ENCODE measurements at places on chromosomes 5 and 9. TPM values are rescaled to one million over a fixed set of nuclear protein-coding genes. Genes with fewer than 3 reads are reported as not detected.

DNA sequence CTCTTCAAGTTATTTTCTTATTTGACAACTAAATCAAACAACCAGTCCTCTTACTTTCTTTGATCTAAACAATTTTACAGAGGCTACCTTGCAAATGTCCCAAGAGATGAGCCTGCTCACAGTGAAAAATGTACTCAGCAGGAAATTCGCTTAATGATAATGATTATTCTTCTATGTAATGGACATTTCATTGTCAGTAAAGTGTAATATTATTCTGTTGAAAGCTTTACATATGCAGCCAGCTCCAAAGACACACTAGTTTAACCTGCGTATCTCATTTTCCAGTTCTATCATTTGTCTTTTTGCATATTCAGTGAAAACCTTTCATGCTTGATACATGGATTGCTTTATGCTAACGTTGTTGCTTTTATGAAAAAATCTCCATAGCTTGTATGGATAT lies 758.7 kb upstream of the ZNF608 start:
- H3K4me1 ChIP-seq, result no peaks in the 10 kb centered on the region
- H3K4me3 ChIP-seq, result no peak overlapping the region
- DNase-seq, result no peak
- H3K27me3 ChIP-seq, result no peaks in the 10 kb centered on the region
- no peak overlapping the region for H3K27ac ChIP-seq
- no peaks in the 10 kb centered on the region for H3K36me3 ChIP-seq

- H3K27ac ChIP-seq, result no peak overlapping the region
- H3K4me3 ChIP-seq, result no peak overlapping the region
- H3K27me3 ChIP-seq, result no peaks in the 10 kb centered on the region
- no peaks in the 10 kb centered on the region for H3K36me3 ChIP-seq
Observed at GRCh38 chr5:156149213-156149612, 177.8 kb upstream of the SGCD start.

DNA sequence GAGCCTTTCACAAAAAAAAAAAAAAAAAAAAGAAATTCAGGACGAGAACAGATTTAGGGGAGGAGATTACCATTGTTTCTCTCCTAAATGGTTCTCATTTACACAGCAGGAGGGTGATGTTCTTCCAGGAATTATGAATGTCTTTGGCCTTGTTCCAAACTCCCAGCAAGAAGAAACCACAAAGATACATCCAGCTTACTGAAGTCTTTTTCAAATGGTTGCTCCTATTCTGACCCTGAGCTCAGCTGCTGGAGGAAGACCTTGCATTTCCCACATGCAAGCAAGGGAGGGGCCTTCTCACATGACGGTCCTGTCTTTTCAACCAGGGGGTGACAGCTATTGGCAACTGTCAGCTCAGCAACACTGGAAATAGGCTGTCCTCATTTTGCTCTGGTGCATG lies 203.0 kb upstream of the VLDLR start:
- H3K27ac ChIP-seq, result no peak overlapping the region
- no peaks in the 10 kb centered on the region for H3K36me3 ChIP-seq
- peak; percentile 75 for DNase-seq
- no peak overlapping the region for H3K4me3 ChIP-seq
- peaks cover 6% of the 10 kb centered on the region for H3K4me1 ChIP-seq

The KCTD16 gene
- 0.20 TPM for total RNA-seq

GRCh38 chr5:137836298-137836697 lies 31.4 kb upstream of the MYOT start:
- no peak overlapping the region for H3K4me3 ChIP-seq
- peaks cover 11% of the 10 kb centered on the region for H3K4me1 ChIP-seq
- H3K27ac ChIP-seq, result no peak overlapping the region
- H3K27me3 ChIP-seq, result peaks cover 17% of the 10 kb centered on the region
- no peak for DNase-seq

DNA sequence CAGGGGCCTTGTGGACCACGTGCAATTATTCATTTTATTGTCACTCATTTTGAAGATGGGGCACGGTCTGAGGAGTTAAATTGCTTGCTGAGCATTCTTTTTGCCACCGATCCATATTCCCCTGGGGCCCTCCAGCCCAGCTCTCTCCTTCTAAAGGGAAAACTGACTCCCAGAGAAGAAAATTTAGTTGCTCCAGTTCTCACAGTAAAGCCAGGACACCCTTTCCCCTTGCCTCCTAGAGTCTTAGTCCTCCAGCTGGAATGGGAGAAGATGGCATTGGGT lies 1.0 kb upstream of the PANK3 start:
- peaks cover 25% of the 10 kb centered on the region for H3K4me1 ChIP-seq
- no peaks in the 10 kb centered on the region for H3K36me3 ChIP-seq
- peak overlapping the region; percentile 83 for H3K4me3 ChIP-seq
- H3K27me3 ChIP-seq, result no peaks in the 10 kb centered on the region
- no peak for DNase-seq

DNA sequence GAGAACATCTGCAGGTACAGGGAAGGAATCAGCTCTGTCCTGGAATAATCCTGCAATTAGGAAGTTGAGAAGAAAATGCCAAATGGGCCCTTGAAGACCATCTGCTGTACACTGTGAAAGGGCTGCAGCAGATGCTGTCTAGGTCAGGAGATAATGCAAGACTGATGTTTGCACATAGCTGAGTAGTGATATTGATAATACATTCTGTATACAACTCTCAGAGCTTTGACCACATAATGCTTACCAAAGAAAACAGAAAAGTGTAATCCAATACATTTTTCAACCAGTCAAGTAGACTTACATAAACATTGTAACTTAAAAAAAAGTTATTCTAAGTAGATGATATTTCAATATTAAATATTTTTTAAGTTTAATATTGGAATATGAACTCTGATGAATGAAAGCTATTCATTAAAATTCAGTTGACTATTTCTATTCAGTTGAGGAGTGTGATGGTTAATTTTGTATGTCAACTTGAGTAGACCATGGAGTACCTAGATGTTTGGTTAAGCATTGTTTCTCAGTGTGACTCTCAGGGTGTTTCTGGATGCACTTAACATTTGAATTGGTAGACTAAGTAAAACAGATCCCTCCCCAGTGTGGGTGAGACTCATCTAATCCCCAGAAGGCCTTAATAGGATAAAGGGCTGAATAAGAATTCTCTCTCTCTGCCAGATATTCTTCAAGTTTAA lies 380.1 kb upstream of the PRR16 start:
- no peak for DNase-seq
- no peaks in the 10 kb centered on the region for H3K27me3 ChIP-seq
- no peak overlapping the region for H3K4me3 ChIP-seq
- no peak overlapping the region for H3K27ac ChIP-seq
- H3K4me1 ChIP-seq, result no peaks in the 10 kb centered on the region
- H3K36me3 ChIP-seq, result no peaks in the 10 kb centered on the region

- no peaks in the 10 kb centered on the region for H3K36me3 ChIP-seq
- H3K4me1 ChIP-seq, result no peaks in the 10 kb centered on the region
- H3K27me3 ChIP-seq, result no peaks in the 10 kb centered on the region
- H3K27ac ChIP-seq, result no peak overlapping the region
Observed at GRCh38 chr5:9533562-9534364, 12.1 kb downstream of the SEMA5A start.

- H3K27ac ChIP-seq, result no peak overlapping the region
- H3K4me3 ChIP-seq, result no peak overlapping the region
- H3K36me3 ChIP-seq, result peaks cover 5% of the 10 kb centered on the region
- H3K27me3 ChIP-seq, result peaks cover 57% of the 10 kb centered on the region
- no peaks in the 10 kb centered on the region for H3K4me1 ChIP-seq
- no peak for DNase-seq
Observed at GRCh38 chr5:6392561-6392960, 14.2 kb upstream of the MED10 start.

DNA sequence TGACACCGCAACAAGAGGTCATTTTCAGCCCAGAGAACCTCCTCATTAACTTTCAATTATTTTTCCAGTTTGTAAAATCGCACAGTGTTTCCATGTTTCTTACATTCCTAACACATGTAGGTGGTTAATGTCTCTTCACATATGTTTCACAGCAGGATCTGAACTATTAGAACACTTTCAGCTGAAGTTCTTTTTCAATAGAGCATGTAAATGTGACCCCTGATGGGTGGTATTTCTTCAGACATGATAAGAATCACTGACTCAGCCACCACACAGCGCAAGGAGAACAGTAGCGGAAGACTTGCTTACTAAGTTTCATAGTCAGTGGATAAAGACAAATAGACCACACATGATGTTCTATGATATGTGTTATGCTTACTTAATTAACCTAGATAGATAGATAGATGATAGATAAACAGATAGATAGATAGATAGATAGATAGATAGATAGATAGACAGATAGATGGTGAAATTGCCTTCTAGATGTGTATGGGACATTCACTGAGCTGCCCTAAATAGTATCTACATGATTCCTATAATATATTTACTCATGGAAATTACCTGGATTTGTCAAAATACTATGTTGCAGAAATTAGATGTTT lies 1992.1 kb upstream of the NUDT12 start:
- H3K4me3 ChIP-seq, result no peak overlapping the region
- H3K36me3 ChIP-seq, result no peaks in the 10 kb centered on the region
- H3K27me3 ChIP-seq, result no peaks in the 10 kb centered on the region
- DNase-seq, result no peak
- H3K4me1 ChIP-seq, result no peaks in the 10 kb centered on the region
- no peak overlapping the region for H3K27ac ChIP-seq

- peaks cover 5% of the 10 kb centered on the region for H3K36me3 ChIP-seq
- no peak overlapping the region for H3K4me3 ChIP-seq
- H3K27ac ChIP-seq, result no peak overlapping the region
- peaks cover 18% of the 10 kb centered on the region for H3K4me1 ChIP-seq
- no peaks in the 10 kb centered on the region for H3K27me3 ChIP-seq
Observed at GRCh38 chr5:137575847-137576246, 76.7 kb upstream of the SPOCK1 start.

The CD14 gene
- 2.2 TPM for total RNA-seq

The DDX4 gene
- total RNA-seq, result not detected

DNA sequence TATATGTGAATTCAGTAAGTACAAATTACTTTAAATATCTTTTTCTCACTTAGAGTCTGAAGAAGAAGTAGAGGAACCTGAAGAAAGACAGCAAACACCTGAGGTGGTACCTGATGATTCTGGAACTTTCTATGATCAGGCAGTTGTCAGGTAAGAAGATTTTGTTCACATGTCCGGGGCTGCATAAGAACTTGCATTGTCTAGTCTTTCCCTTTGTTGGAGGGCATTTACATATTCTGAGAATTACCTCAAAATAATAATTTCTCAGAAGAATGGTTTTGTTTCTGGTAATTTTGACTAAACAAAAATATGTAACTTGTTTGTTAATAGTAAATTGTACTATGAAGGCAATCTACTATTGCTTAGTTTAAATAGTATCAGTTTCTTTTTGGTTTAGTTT lies 23.7 kb downstream of the G3BP1 start:
- no peak overlapping the region for H3K4me3 ChIP-seq
- no peak overlapping the region for H3K27ac ChIP-seq
- H3K27me3 ChIP-seq, result no peaks in the 10 kb centered on the region
- peaks cover 16% of the 10 kb centered on the region for H3K4me1 ChIP-seq
- peaks cover 100% of the 10 kb centered on the region for H3K36me3 ChIP-seq

- H3K36me3 ChIP-seq, result no peaks in the 10 kb centered on the region
- no peaks in the 10 kb centered on the region for H3K4me1 ChIP-seq
- H3K27ac ChIP-seq, result no peak overlapping the region
- DNase-seq, result no peak
- H3K27me3 ChIP-seq, result no peaks in the 10 kb centered on the region
Observed at GRCh38 chr5:78771260-78772205, 123.0 kb upstream of the LHFPL2 start.

DNA sequence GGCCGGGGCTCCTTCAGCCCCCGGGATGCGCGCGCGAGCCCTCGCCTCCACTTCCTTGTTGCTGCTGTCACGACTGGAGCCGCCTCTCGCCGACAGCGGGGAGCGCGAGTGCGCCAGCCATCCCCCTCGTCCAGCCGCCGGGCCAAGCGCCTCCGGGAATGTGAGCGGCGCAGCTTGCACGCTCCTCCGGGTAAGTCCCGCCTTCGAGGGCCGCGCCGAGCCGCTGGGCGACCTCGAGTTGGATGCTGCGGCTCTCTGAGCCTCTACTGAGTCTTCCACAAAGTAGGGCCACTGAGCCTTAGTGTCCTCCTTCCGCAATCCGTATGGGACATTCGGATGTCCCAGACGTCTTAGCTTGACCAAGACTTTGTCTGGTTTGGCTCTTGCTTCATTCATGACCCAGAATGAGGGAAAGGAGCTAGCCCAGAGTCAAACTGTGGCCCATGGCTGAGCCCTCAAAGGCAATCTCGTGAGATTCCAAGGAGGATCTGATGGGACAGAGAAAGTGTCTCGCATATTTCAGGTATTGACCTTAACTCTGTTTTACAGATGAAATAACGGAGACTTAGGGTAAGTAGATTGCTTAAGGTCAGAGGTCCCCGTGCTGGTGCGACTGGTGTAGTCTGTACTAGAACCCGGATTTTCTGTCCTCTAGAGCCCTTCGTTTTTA lies 586 bp downstream of the HMGXB3 start:
- DNase-seq, result peak; percentile 53
- H3K27ac ChIP-seq, result peak overlapping the region; percentile 95
- no peaks in the 10 kb centered on the region for H3K27me3 ChIP-seq
- H3K4me1 ChIP-seq, result peaks cover 43% of the 10 kb centered on the region
- peaks cover 44% of the 10 kb centered on the region for H3K36me3 ChIP-seq

GRCh38 chr9:129836311-129837007 lies 1.2 kb downstream of the USP20 start:
- H3K27ac ChIP-seq, result peak overlapping the region; percentile 98
- H3K36me3 ChIP-seq, result peaks cover 19% of the 10 kb centered on the region
- H3K4me3 ChIP-seq, result peak overlapping the region; percentile 97

DNA sequence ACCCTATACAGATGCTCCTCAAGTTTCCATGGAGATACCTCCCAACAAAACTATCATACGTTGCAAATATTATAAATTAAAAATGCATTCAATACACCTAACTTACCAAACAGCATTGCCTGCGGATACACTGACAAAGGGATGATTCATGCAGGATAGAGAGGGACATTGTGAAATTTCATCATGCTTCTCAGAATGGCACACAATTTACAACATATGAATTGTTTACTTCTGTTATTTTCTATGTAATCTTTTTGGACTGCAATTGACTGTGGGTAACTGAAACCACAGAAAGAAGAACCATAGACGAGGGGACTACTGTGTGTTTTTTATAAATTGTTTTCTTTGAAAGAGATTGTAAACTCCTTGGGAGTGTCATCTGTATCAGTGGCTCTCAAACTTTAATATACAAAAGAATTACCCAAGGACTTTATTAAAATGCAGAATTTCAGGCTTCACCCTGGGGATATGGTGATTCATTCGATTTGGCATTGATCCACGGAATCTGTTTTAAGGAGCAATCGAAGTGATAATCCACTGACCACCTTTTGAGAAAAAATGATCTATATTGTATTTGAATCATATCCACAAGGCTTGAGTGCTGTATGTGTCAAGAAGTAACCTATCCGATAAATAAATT lies 146.4 kb downstream of the SGCD start:
- no peaks in the 10 kb centered on the region for H3K27me3 ChIP-seq
- H3K36me3 ChIP-seq, result peaks cover 5% of the 10 kb centered on the region
- peaks cover 46% of the 10 kb centered on the region for H3K4me1 ChIP-seq
- peak overlapping the region; percentile 83 for H3K27ac ChIP-seq

The FLT4 gene
- not detected for total RNA-seq

GRCh38 chr5:105101577-105101976 lies 1539.0 kb upstream of the NUDT12 start:
- no peaks in the 10 kb centered on the region for H3K27me3 ChIP-seq
- DNase-seq, result peak; percentile 62
- no peak overlapping the region for H3K27ac ChIP-seq
- no peak overlapping the region for H3K4me3 ChIP-seq
- no peaks in the 10 kb centered on the region for H3K36me3 ChIP-seq

- H3K36me3 ChIP-seq, result no peaks in the 10 kb centered on the region
- no peak overlapping the region for H3K27ac ChIP-seq
- no peak for DNase-seq
- H3K27me3 ChIP-seq, result no peaks in the 10 kb centered on the region
- no peaks in the 10 kb centered on the region for H3K4me1 ChIP-seq
Observed at GRCh38 chr5:41978676-41979075, 53.6 kb downstream of the FBXO4 start.
